AG10803 (cell line): ENCODE measurements at places on chromosomes 4 and X.

DNA sequence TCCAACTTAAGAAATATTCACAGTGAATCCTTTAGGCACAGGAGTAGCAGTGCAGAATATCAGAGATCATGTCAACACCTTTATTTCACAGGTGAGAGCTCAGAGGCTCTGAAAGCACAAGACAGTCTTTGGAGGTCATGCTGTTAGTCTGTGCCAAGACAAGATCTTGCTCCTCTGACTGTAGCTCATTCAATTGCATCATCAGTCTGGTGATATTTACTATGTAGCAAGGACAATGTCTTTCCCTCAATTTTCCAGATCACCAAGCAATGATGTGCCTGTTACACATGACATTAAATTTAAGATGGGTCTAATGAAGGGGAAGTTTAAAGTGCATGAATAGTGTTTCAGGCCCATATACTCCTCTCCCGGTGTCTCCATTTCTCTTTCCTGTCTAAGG is 277.5 kb downstream of the IL15 start:
- peak; percentile 58 for DNase-seq

DNA sequence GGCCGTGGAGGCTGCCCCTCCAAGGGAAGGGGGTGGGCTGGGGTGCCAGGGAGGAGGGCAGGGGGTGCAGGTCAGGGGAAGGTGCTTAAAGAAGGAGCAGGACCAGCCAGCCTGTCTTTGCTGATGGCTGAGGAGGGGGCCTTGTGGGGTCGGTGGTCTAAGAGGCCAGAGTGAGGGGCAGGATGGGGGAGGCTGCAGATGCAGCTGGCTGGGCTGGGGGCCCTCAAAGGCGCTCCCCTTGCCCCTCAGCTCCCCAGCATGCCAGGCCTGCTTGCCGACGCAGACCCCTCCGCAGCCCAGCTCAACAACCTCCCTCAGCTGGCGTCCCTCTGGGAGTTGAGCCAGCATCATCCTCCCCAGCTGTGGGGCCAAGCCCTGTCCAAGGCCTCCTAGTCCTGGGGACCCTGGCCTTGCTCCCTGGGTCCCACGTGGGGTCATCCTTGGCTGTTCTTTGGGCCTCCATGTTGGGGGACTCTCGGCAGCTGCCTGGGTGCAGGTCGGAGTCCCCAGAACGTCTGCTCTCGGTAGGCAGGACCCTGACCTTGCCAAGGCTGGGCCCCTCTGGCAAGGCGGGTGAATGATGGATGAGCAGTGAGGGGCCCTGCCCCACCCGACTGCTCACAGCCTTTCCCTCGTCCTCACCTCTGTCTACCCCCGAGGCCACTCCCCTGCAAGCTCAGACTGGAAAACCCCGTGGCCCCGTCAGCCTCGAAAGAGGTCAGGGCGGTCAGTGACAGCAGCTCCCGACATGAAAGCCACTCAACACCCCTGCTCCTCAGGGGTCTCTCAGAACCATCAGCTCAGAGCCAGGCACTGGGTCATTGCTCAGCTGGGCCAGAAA is 119.4 kb downstream of the FAM53A start:
- no peak for DNase-seq

GRCh38 chr4:6668391-6668790 is 25.3 kb upstream of the S100P start:
- DNase-seq, result peak; percentile 59

DNA sequence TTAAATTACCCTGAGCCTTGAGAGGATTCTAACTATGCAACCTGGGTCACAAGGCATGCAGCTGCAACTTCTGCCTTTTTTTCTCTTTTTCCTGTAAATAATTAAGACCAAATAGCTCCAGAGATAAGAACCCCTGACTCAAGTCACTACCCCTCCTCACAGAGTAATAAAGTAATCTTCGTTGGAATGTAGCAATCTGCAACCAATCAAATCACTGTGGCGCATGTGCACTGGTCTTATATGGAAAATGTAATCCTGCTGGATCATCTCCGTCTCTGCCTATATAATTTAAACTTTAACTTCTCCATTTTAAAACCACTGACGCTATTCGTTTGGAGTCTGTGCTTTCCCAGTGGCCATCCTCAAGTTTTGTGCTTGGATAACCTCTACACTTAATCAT is 6.1 kb upstream of the EFHC2 start:
- DNase-seq, result no peak

- no peak for DNase-seq
These were observed 71.8 kb downstream of the RTL9 start for GRCh38 chrX:110430293-110431076.

DNA sequence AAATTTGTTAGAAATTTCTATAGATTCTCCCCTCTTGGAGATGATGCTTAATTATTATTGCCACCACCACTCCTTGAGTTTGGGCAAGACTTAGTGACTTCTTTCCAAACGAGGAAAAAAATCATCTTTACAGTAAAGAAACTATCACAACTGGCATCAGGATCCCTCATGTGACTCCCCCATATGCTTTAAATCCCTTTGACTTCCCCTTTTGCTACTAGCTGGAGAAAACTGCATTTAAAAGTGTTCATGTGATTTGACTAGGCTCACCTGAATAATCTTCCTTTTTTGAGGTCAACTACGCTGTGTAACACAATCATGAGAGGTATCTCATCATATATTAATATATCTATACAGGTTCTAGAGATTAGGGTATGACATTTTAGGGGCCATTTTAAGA is 30.3 kb upstream of the ENOX2 start:
- DNase-seq, result no peak

GRCh38 chr4:176584031-176584606 is 208.6 kb downstream of the VEGFC start:
- DNase-seq, result peak; percentile 52
